Suppressor macrophage (primary cell): ENCODE measurements at places on chromosomes 6 and 20.

- DNase-seq = peak; percentile 70
Measured at GRCh38 chr20:51639206-51639832, 96.8 kb upstream of the NFATC2 start.

DNA sequence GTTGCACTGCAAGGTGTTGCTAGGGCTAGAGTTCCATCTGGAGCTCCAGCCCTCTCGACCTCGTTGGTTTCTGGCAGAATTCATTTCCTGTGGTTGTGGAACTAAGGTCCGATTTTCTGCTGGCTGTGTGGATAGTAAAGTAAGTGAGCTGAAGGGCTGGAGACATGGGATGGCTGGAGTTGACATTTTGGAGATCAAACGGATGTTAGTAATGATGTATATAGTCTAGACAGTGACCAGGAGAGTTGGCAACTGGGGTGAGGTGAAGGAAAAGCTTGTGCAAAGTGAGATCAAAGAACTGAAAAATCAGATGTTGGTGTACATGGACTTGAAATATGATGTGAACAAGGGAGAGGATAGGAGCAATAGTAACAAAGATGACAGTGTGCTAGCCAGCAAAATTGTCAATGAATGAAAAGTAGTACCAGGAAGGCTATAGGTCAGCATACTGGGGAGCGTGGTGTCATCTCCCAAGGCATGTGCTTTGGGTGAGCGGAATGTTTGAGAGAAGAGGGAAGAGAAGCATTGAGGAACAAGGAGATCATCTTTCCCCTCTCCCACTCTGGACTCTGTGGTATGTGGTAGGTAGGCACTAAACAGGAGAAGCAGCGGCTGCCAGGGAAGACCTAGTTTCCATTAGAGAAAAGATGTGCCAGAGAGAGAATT, 7.8 kb downstream of the QRSL1 start:
- DNase-seq = peak; percentile 67

DNA sequence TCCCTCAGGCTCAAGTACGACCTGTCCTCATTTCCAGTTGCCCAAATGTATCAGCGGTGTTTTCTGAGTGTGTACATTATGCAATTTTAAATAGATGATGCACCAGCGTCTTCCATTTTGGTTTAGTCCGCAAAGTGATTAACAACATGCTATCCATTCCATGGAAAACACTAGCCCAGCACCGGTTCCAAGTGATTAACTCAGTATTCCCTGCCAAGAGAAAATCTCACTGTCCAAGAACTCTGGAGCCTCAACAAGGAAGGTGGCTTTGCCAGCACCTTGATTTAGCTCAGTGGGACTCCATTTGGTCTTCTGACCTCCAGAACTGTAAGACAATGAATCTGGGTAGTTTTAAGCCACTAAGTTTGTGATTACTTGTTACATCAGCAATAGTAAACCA, 107.2 kb downstream of the FOXC1 start:
- no peak for DNase-seq

DNA sequence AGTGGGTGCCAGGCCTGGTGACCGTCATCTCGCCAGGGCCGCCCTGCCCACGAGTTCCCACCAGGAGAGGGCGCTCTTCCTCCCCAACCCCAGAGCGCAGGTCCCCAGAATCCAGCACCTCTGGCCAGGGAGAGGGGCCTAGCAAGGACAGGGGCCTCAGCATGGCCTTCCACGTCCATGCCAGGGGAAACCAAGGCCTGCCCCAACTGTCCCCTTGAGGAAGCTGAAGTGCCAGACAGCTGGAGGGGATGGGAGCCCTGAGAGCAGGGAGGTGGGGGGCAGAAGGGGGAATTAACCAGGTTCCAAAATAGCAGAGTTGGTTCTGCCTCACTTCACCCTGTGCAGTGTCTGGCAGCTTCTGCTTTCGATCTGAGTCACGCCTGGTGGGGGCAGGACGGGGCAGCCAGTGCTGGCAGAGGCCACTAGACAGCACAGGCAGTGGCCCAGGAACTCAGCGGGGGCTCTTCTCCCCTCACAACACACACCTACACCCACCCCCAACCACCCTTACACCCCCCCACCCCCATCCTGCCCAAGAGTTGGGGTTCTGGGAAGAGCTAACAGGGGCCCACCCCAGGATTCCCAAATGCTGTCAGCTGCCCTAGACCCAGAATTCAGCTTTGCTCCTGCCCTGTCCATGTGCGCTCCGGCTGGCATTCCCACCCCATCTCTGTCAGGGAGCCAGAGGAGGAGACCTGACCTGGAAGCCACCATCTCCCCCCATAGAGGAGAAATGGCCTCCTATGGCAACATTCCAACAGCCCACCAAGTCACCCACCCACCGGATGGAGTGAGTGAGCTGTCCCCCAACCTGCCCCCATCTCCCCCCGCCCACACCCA, 29.2 kb downstream of the TFEB start:
- peak; percentile 95 for DNase-seq

DNA sequence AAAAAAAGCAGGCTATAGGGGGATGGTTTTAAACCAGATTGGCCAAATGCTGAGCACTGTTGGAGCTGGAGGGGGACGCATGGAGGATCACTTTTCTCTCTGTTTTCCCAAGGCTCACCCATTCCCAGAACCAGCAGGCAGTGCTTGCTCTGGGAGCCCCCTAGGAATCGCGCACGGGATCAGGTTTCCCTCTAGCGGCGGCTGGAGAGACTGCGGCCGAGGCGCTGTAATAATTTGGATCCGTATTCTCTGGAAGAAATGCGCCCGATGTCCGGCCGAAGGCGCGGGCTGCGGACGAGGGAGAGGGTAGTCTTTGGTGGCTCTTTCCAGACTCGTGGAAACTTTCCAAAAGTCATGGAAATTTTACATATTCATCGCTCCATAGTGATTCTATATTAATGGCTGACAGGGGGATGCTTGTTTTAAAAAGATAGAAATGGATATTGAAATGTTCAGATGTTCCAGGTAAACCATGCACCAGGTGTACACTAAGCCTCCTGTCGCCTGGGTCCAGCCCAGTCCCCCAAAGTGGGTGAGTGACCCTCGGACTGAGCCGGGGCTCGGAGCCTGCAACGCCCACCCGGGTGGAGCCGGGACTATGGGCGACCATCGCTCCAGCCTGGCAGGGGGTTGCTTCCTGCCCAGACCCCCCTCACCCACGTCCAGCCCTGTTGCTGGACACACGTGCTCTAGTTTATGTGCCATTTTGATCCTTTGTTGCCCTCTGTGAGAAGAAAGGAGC, 78.7 kb upstream of the PHACTR3 start:
- peak; percentile 74 for DNase-seq

- DNase-seq = no peak
Measured at GRCh38 chr6:81762132-81762531, 9.7 kb upstream of the TENT5A start.

- no peak for DNase-seq
Measured at GRCh38 chr20:5482791-5483190, 166.0 kb upstream of the PROKR2 start.

DNA sequence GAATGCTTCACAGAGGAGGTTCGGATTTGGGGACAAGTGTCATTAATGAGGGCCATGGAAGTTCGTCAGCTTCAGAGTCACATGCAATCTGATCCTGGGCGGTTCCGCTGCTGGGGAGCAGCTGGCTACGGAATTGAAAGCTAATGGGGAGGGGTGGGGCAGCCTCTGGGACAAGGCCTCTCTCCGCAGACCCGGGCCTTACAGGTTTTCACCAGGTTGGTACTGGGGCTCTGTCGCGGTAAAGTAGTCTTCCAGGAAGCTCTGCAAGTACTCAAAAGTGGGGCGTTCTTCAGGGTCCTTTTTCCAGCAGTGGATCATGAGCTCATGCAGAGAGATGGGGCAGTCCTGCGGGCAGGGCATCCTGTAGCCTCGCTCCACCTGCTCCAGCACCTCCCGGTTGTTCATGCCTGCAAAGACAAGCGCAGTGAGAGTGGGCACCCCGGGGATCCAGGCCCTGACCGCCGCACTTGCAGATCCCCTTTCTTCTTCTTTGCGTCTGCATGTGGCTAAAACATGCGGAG, 55.9 kb upstream of the TRAF3IP2 start:
- no peak for DNase-seq

DNA sequence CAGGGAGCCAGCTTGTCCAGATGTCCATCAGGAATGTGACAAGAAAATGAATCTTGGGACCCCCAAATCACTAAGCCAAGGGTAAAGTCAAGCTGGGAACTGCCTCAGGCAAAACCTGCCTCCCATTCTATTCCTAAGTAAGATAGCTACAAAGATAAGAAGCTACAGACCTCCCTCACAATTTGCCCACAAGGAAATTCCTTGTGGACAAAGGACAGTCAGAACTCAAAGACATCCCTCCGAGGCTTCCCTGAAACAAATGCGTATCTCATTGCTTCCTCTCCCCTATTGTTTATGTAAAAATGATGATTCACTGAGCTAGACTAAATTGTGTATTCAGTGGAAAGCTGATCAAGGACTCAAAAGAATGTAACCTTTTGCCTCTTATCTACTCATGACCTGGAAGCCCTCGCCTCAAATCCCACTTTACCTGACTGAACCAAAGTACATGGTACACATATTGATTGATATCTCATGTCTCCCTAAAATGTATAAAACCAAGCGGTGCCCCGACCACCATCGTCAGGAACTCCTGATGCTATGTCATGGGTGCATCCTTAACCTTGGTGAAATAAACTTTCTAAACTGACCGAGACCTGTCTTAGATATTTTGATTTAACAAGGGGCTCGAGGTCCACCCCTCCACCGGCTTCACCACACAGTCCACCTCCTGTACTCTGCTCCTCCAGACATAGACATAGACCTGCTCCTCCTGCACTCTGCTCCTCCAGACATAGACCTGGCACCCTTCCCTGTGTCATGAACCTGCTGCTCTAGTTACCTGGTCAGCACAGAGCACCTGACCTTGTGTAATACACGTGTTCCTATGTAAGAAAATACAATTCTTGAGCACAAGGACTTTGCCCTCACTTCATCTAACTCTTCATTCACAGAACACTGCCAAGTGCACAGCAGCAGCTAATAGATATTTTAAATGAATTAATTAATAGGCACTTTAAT, 81.4 kb downstream of the WDR27 start:
- DNase-seq = no peak
